ENCODE measurements at places on chromosomes 16 and 17.

- DNase-seq = no peak
Observed at GRCh38 chr17:37820995-37821713, 76.3 kb upstream of the HNF1B start.

- no peak for DNase-seq
Observed at GRCh38 chr16:9407206-9407758, 315.8 kb downstream of the HAPSTR1 start.

- DNase-seq = no peak
Observed at GRCh38 chr17:40534371-40535189, 30.7 kb downstream of the CCR7 start.

GRCh38 chr17:29567554-29568330, 759 bp upstream of the TP53I13 start:
- DNase-seq = peak; percentile 80

- DNase-seq = peak; percentile 34
Observed at GRCh38 chr17:12180644-12181261, 160.1 kb downstream of the MAP2K4 start.

GRCh38 chr17:81101614-81102306, 63.5 kb upstream of the PVALEF start:
- peak; percentile 100 for DNase-seq

GRCh38 chr17:48051283-48051682, 3.1 kb downstream of the NFE2L1 start:
- no peak for DNase-seq

- peak; percentile 75 for DNase-seq
Observed at GRCh38 chr16:72501739-72502593, 330.0 kb upstream of the PMFBP1 start.

DNA sequence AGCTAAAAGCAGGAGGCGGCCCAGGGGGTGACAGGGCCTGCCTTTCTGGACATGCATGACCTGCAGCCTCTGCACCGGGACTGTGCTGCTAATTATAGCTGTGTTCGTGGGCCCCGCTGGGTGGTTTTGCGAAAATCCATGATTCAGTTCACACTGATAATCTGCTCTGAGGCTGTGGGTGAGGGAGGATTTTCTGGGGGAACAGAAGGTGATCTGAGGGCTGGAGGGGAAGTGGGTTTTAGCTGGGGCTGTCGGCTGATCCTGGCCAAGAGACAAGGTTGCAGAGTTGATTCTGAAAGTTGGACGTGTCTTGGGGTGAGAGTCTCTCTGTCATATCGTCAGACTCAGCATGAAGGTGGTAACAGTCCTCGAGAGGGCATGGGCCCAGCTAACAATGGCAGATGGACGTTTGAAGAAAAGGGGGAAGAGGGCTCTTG, 187.5 kb upstream of the ZNF469 start:
- no peak for DNase-seq

DNA sequence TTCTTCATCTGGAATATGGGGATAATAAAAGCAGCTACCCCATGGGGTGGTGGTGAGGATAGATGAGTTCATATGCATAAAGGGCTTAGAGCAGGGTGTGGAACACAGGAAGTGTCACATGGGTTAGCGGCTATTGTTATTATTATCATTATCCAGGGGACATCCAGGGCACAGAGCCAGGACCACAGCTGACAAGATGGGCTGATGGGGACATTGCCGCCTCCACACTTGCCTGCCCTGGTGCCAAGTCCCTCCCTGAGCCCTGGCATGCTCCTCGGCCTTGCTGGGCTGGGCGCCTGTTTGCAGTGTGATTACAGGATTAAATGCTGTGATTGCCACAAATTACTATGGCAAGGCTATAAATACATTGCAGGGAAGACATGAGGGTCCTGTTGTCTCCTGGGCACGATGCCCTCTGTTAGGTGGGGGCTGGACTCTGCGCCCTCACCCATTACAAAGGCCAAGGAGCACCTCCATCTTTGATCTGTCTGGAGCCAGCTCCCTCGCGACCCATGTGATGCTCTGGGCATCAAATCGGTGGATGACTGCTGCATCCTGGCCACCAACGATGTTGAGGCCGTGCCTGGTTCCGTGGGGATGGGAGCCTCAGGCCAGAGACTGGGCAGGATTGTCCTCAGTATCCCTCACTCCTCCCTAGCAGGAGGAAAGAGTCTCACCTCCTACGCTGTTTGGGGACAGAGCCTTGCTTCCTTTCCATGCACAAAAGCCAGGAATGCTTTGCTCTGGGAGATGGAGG, 43.2 kb downstream of the PIMREG start:
- DNase-seq = no peak

- DNase-seq = no peak
Observed at GRCh38 chr16:77511053-77511452, 76.2 kb upstream of the ADAMTS18 start.

- DNase-seq = no peak
Observed at GRCh38 chr17:73384926-73385325, 73.1 kb upstream of the CDC42EP4 start.

GRCh38 chr17:72358465-72358864, 237.6 kb downstream of the SOX9 start:
- DNase-seq = no peak

DNA sequence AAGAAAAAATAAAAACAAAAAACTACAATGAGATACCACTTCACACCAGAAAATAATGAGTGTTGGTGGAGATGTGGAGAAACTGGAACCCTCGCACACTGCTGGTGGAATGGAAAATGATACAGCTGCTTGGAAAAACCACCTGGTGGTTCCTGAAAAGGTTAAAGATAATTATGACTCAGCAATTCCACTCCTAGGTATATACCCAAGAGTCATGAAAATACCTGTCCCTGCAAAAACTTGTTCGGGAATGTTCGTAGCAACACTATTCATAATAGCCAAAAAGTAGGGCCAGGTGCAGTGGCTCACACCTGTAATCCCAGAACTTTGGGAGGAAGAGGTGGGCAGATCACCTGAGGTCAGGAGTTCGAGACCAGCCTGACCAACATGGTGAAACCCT, 8.1 kb upstream of the ITGAE start:
- DNase-seq = no peak

DNA sequence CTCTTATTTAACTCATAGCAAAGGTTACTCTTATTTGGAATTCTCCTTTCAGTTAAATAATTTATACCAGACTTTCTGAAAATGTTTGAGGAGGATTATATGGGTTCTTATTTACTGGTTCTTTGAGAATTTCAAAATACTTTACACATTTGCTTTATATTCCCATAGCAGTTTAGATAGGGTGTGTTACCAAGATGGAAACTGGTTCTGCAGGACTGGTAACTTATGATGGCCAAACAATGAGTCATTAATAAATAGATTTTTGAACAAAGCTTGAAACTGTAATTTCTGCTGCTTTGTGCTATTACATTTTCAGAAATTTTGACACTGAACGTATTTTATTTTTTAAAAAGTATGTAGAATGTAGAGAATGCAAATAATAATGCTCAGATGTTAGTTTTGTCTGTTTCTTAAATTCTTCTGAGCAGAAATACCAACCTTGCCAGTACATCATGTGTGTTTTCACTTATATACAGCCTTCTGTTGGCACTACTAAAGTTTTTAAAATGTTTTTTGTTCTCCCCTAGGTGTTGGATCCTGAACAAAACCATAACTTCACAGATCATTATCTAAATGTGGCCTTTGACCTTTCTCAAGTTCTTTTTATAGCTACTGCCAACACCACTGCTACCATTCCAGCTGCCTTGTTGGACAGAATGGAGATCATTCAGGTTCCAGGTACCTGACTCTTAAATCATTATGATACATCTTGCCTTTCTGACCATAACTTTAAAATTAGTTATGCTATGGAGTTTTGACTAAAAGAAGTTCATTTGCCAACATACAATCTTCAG, 48.3 kb upstream of the ABCC11 start:
- DNase-seq = no peak

DNA sequence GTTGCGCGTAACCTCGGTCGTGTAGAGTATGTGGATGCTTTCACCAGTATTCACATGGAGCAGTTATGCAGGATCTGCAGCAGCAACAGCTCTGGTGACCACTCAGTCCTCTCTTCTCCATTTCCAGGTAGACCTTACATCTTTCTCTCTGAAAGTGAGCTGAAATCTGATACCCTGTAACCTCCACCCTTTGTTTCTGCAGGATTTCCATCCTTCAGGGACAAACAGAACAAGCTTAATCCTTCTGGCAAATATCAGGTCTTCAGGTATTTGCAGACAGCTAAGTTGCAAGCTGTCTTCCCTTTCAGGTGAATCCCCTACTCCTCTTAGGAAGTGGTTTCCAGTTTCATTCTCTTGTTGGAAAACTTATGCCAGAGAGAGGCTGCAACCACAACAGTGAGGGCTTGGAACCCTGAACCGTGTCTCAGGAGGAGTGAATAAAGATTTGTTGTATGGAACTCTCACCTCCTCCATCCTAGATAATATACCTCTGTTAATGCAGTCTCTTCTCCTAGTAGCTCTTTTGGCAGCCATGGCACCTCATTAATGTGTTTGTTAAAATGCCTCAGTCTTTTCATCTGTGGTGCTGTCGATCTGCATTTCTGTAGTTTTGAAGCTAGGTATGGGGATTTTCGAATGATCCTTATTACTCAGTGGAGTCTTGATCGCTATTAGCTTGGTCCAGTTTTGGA, 172.5 kb downstream of the PRKCA start:
- DNase-seq = no peak

- no peak for DNase-seq
Observed at GRCh38 chr16:1475552-1476114, 805 bp upstream of the CLCN7 start.

GRCh38 chr16:9316615-9317014, 225.2 kb downstream of the HAPSTR1 start:
- DNase-seq = peak; percentile 41

DNA sequence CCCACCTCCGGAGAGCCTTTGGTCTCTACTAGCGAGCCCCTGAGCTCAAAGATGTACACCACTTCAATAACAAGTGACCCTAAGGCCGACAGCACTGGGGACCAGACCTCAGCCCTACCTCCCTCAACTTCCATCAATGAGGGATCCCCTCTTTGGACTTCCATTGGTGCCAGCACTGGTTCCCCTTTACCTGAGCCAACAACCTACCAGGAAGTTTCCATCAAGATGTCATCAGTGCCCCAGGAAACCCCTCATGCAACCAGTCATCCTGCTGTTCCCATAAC, 702 bp downstream of the SPN start:
- no peak for DNase-seq

GRCh38 chr16:60729051-60729450, 1307.2 kb downstream of the CDH8 start:
- DNase-seq = no peak

- no peak for DNase-seq
Observed at GRCh38 chr16:11325404-11326083, 19.7 kb upstream of the RMI2 start.

DNA sequence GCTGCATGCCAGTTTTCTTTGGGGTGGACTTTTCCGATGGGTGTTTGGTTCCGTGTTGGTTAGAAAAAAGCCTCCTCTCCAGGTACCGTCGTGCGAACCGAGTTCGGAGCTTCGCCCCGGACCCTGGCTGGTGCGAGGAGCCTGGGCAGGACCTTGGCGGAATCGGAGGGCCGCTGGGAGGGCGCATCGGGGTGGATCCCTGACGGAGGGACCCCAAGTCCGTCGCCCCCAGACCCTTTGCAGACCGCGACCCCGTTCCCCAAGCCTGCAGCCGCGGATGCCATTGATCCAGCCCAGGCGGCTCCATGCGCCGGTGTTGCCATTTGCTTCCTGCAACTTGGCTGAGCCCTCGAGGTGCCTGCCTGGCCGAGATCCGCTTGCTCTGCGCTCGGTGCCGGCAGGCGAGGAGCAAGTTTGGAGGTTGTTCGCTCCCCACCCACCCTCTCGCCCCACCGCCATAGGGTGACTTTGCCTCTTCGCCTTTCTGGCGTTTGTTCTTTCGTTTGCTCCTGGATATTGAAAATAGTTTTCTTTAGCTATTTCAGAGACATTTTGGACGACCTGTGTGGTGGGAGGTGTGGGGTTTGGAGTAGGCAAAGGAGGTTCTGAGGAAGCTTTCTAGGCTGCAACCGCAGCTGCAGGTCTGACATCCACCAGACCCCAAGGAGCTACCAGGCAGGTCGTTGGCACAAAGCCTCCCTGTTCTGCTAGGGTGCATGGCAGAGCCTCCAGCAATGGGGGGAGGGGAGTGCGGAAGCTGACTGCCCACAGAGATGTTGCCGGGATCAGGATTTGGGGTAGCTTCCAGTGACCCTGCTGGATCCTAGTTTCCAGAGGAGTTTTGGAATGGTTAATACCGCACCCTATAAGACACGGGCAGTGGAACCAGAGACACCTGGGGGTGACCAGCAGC, 58.2 kb downstream of the RAP1GAP2 start:
- DNase-seq = no peak

DNA sequence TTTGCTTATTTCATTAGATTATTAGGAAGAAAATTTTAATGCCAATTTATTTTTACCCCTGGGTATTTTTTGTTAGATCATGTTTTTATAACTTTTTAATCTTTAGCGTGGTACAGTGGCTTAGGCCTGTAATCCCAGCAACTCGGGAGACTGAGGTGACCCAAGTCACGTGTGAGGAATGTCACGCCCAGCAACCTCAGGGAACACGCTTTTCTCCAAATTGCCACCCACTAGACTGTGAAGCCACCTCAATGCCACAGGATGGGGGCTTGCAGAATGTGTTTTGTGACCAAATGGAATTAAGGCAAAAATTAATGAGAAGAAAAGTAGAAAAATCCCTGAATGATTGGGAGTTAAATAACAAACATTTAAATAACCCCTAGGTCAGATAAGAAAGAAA, 141.8 kb downstream of the LAT start:
- no peak for DNase-seq

DNA sequence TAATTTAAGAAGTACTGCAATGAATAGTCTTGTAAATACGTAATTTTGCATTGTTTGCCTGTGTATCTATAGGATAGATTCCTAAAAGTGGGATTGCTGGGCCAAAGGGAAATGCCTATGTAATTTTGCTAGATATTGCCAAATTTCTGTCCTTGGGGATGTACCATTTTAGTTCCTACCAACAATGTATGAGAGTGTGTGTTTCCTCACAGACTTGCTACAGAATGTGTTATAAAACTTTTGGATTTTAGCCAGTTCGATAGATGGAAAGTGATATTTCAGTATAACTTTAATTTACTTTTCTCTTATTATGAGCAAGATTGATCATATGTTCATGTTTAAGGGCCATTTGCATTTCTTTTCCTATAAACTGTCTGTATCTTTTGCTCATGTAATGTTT, 8.3 kb downstream of the TANGO6 start:
- no peak for DNase-seq

GRCh38 chr16:73062001-73062616, 14.2 kb upstream of the ZFHX3 start:
- no peak for DNase-seq

DNA sequence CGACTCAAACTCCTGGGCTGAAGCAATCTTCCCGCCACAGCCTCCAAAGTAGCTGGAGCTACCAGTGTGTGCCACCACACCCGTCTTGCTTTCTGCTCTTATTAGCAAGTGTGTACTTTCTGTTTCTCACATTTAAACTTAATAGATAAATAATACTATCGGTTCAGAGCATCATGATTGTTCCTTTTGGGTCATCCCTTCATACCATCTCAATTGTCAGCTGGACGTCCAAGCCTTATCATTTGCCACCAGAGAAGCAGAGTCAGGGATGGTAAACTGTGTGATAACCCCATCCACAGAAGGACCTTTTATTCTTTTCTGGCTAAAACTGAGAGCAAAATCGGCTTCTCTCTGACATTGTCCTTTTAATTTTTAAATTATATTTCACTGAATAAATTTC, 279.8 kb upstream of the GOT2 start:
- no peak for DNase-seq

GRCh38 chr17:6041246-6041645, 28.9 kb upstream of the WSCD1 start:
- no peak for DNase-seq

- no peak for DNase-seq
Observed at GRCh38 chr16:2518823-2519710, 1.1 kb upstream of the AMDHD2 start.

- no peak for DNase-seq
Observed at GRCh38 chr17:58032691-58033415, 25.8 kb upstream of the SRSF1 start.
